Stimulated activated CD4-positive, alpha-beta T cell treated with anti-CD3 and anti-CD28 coated beads, Interleukin-1b, Interleukin-23, amount 100 ng/mL, for 1 hour (primary cell): ENCODE measurements at places on chromosomes 3 and 15.

DNA sequence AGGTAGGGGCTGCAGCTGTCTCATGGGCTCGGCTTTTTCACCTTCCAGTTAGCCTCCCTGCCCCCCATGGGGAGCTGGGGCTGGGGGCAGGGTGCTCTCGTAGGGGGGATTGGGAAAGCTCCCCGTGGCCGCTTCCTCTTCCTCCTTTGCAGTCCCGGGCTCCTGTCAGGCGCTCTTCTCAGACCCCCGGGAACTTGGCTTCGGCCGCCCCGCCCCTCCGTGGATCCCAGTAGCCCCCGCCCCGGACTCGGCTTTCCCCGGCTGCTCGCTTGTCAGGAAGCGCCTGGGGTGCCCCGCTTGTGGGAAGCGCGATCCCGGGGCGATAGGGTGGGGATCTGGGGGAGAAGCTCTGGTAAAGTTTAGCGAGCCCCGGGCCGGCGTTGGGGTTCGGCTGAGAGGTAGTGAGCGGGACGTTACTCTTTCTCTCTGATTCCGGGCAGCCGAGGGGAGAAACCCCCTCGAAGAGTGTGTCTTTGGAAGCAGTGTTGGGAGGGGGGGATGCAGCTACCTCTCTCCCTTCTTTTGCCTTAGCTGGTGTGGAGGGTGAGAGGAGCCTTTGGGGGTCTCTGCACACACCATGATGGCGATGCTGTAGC, 611 bp downstream of the PIAS1 start:
- DNase-seq = no peak

DNA sequence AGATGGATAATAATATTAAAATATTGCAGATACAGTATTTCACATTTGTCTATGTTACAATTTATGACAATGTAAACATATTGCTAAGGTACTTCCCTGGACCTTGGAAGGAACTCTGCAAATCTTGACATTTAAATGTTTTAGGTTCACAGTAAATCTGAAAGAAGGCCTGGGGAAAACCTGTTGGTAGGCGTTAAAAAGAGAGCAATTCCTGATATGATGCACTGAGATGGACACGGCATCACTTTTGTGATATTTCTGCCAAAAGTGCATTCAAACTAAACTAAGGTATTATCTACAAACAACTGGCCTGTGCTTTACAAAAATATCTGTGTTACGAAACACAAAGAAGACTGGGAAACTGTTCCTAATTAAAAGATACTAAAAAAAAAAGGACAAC, 6.1 kb upstream of the TP63 start:
- DNase-seq = no peak

- DNase-seq = no peak
Observed at GRCh38 chr3:142586803-142587406, 8.4 kb upstream of the ATR start.

GRCh38 chr3:79986338-79986737, 218.5 kb upstream of the ROBO1 start:
- no peak for DNase-seq

DNA sequence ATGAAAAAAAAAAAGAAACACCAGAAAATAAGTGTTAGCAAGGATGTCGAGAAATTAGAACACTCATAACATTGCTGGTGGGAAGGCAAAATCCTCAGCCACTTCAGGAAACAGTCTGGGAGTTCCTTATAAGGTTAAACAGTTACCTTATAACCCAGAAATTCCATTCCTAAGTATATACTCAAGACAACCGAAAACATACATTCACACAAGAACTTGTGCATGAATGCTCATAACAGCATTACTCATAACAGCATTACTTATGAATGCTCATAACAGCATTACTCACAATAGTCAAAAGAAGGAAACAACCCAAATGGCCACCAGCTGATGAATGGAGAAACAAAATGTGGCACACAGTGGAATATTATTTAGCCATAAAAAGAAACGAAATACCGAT, 34.8 kb upstream of the DCP1A start:
- no peak for DNase-seq
